ENCODE measurements at places on chromosomes 6 and 20.

GRCh38 chr6:90253631-90254030 is 43.0 kb downstream of the BACH2 start:
- DNase-seq: no peak

DNA sequence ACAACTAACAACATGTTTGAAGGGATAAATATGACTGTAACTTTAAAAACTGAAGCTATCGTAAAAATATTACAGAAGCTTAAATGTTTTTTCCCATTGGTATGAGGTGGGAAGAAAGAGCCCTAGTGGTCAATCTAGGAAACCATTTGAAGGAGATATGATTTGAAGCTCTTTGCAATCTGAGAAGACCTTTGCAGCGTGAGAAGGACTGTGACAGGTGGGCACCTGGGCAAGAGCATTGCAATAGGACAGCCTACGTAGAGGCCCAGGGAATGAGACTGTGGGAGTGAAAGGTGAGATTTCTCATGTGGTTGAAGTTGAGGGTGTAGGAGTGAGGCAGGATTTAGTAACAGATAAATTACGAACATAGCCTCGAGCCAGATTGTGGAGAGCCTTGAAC is 108.0 kb upstream of the PDE7B start:
- DNase-seq: no peak

GRCh38 chr6:158633127-158633526 is 11.4 kb downstream of the DYNLT1 start:
- no peak for DNase-seq

GRCh38 chr6:4660377-4661321 is 115.6 kb upstream of the CDYL start:
- no peak for DNase-seq

DNA sequence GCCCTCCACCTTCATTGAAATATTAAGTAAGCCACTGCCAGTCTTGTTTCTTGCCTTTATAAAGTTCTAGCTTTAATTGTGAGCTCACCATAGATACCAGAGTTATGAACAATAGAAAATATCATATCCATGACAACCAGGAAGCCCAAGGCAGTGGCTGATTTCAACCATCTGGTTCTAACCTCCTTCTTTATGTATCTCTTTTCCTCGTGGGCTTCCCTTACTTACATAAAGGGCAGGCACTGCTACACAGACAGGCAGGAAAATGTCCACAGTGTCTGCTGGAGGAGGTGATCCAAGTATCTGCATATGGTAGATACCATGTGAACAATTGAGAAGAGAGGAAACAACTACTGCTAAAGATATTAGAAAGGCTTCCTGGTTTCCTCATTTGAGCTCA is 65.2 kb upstream of the PRND start:
- DNase-seq: no peak

GRCh38 chr6:25689966-25690365 is 38.0 kb downstream of the SCGN start:
- no peak for DNase-seq
